HS-27A (cell line): ENCODE measurements at places on chromosomes 1 and 21.

GRCh38 chr1:68377098-68377497 is 72.7 kb downstream of the RPE65 start:
- DNase-seq = no peak

DNA sequence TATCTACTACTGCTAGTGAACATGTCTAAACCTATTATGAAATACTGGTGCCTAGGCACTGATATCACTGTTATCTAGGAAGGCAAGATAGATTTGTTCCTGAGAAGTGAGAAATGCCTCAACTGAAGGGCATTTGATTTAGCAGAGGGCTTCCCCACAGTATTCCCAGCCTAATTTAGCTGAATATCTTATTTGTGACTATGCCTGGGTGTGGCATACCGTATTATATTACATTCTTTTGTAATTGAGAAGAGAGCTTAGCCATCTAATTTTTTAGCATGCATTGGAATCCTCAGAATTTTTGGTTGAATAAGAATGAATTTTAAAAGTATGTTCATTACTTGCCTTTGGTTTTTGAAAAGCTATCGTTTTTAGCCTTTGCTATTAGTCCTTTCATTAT is 99.1 kb downstream of the ZP4 start:
- DNase-seq = no peak

- DNase-seq = no peak
Observed at GRCh38 chr1:186456729-186457255, 4.1 kb downstream of the PDC start.

- DNase-seq = peak; percentile 66
Observed at GRCh38 chr1:202615501-202616354, 94.5 kb downstream of the SYT2 start.

GRCh38 chr1:232596666-232597303 is 33.1 kb downstream of the SIPA1L2 start:
- DNase-seq = no peak

DNA sequence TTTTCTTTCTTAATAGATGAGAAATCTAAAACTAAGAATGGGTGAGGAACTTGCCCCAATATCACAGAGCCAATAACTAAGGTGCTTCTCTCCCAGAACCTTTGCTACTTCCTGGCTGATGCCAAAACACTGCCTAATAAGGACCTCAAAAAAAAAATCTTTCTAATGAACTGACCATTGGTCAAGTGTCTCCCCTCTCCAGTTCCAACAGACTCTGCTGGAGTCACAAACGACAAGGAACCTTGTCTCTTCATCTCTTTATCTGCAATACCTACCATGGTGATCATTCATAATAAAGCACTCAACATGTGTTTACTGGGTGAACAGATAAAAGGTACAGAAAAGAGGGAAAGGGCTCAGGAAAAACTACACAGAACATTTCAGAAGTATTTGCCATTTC is 197.4 kb downstream of the LTN1 start:
- no peak for DNase-seq
